Activated CD8-positive, alpha-beta memory T cell treated with anti-CD3 and anti-CD28 coated beads for 24 hours (primary cell): ENCODE measurements at places on chromosomes 2 and 18.

DNA sequence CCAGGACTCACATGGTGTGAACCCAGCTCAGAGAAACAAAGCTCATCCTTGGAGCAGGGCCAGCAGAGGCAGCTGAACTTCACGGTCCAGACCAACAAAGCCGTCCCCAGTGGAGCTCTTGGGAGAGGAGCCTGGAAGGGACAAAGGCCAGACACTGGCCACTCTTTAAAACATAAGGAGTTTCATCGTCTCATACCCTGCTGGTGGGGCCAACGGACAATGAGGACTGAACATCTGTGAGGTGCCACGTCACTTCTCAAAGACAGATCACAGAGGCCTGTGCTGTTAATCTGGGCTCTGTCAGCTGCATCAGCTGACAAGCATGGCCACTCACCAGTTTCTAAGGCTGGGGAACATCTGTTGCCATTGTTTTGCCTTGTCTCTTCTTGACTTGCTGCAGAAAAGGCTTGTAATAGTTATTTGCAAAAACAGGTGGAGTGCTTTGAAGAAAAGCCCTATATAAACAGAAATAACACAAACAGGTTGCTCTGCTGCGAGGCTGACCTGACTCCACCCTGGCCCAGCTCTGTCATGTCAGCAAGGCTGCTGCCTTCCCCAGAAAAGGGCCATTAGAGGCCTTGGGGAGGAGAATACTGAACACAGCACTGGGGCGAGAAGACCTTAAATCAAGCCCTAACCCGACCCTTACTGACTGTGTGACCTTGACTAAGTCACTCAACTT is 68.1 kb upstream of the DAPL1 start:
- DNase-seq, result no peak

GRCh38 chr2:148483665-148484064 is 160.9 kb upstream of the EPC2 start:
- no peak for DNase-seq

DNA sequence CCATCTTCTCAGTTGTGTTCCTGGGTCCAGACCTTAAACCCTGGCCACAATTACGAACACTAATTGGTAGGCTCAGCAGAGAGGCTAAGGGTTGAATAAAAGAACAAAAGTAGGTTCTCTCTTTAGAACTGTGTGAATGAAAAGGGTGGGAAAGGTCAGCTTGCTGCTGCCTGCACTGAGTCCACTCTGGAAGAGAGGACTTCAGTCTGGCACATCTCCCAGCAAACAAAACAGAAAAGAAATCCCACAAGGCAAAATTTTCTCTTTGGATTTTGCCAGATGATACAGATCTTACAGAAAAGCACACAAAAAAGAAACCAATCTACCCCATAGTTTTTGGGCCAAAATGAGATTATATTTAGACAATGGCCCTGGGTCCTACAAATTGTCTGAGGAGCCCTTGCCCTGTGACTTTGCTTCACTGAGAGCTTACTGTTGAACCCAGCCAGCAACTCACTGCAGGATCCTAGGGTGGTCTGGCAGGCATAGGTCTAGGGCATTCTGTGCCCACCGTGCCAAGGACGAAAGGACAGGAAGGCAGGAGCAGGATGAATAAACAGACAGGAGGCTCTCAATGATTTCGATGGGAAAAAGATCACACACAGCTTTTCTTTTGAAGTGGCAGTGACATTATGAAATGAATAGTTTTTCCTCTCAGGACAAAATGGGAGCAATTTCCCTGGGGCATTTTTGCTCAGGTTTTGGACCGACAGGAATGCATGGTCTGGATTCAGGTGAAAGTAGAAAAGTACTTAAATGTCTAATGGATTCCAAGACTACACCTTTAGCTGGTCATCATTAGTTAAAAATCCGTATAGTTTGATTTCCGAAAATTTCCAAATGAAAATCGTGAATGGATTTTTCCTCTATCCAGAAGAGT is 68.4 kb upstream of the STAM2 start:
- DNase-seq, result no peak

DNA sequence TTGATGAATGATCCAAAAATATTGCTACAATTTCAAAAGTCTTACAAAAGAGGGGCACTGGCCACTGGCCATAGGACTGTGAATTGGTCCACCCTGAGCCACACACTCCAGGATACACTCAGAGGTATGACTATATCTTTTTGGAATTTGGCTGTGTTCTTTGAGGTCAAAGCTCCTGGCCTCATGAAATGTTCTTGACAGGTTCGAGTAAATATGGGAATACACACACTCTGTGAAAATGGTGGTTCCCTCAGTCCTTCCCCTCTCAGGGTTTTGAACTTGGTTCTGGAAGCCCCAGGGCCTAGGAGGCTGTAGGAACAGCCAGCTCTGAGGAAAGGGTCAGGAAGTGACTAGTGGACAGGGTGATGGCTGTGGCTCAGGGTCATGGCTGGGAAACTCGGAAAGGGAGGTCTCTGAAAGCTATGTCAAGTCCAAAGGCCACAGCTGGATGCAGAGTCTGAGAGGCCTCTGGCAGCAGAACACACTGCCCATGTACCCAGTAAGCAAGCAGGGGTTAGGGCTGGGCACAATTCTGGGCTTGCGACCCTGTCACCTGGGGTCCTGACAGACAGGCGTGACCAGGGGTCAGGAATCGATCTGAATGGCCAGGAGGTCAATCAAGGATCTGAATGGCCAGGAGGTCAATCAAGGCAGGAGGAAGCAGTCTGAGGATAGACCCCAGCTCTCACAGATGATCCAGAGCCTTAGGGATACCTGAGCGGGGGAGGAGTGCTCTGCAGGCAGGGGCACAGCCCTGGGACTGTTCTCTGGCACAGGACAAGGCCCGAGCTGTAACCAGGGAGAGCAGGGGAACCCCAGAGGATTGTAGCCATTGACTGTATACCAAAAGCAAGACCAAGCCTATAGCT is 223.4 kb upstream of the SMAD2 start:
- no peak for DNase-seq

GRCh38 chr2:41160439-41160838 is 708.5 kb upstream of the SLC8A1 start:
- no peak for DNase-seq

DNA sequence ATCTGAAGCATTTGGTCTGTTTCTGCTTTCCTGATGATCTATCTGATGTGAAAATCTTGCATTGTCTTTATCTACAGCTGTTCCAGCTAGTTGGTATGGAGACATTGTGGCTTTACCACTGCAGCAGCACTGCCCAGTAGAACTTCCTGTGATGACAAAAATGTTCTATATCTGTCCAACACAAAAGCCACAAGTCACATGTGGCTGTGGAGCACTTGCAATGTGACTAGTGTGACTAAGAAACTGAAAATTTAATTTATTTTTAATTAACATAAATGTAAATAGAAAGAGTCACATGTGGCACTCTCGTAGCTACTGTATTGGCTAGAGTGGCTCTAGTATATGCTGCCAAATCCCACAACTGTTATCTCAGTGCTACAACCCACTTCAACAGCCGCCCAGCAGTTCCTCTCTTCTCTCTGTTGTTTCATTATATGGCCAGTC is 425.7 kb downstream of the SETBP1 start:
- no peak for DNase-seq

DNA sequence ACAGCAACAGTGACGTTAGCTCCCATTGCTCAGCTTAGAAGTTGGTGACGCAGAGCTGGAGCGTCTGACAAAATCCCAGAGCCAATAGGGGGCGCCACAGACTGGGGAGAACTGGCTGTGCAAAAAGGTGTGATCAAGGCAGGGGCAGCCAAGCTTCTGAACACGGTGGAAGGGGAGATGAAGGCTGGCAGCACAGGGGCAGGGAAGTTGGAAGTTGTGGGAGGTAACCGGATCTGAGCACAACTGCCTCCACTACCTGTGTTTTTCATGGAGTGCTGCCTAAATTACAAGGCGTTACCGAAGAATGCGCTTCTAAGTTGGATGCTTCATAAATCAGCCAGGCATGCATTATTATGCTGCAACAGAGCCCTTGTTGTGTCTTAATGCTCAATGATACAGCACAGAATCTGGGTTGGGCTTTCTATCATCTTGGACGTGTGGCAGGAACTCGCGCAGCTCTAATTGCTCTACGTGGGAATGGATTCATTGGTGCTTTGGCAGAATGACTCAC is 370.0 kb downstream of the SLC4A3 start:
- DNase-seq, result no peak

GRCh38 chr18:46696268-46696667 is 39.2 kb upstream of the LOXHD1 start:
- no peak for DNase-seq

DNA sequence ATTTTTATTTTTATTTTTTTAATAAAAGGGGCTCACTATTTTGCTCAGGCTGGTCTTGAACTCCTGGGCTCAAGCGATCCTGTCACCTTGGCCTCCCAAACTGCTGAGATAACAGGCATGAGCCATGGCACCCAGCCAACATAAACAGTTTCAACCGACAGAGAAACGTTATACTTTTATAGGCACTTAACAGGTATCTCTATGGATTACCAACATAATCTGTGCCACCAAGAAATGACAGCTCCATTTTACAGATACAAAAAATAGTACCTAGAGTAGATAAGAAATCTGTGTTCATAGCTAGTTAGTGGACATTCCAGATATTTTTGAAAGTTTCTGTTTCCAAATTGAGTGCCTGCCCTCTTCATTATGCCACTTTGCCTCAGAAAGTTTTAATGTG is 1316.7 kb downstream of the LRP1B start:
- no peak for DNase-seq

DNA sequence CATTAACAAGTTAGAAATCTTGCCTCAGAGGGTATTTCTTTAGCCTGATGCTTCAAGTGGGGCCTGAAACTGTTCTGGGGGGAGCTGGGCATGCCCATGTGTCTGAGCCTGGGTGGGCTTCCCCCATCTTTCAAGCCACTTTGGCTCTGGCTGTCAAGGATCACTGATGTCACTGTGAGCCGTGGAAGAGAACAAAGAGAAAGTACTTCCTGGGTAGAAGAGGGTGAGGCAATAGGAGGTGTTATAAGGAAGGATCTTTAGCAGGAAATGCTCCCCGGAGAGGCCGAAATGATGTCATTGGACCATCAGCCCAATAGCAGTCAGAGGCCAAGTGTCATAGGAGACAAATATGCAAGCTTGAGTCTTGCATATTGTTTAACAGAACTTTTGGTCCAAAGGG is 228.4 kb upstream of the MEX3C start:
- no peak for DNase-seq

DNA sequence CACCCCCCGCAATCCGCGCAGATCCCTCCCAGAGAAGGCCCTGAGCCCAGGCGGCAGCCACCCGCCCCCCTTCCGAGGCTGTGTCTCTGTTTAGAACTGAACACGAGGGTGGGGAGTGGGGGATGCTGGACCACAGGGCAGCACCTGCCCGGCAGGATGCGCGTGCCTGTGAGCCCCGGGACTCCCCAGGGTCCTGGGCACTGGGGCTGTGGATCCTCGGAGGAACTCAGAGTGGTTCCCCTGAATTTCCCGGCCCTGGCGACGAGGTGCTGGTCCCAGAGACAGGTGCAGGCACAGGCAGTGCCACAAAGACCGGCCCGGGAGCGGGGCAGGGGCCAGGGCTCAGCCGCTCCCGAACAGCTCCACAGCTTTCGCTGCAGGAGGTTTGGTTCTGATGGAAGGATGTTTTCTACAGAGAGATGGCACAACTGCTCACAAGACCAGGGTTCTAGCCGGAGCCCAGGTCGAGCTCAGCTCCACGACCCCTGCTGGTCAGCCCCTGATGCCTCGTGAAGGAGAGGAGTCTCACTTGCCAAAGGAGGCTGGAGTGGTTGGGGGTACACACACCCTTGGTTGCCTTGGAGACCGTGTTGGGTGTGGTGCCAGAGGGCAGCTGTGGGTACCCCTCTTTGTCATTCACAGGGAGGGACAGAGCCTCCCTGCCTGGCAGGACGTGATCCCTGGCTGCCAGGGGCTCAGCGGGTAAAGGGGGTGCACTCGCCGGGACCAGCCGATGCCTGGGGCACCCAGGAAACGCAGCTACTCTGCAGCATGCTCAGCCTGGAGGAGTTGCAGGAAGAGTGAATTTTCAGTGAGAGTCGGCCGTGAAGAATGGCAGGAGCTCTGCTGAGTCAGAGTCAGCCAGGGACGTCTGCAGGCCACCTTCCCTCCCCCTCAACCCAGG is 4.4 kb upstream of the NEU4 start:
- peak; percentile 80 for DNase-seq

GRCh38 chr2:206213514-206213845 is 53.8 kb downstream of the EEF1B2 start:
- DNase-seq, result no peak

GRCh38 chr2:109213646-109214433 is 84.8 kb downstream of the SH3RF3 start:
- DNase-seq, result peak; percentile 82

- DNase-seq, result no peak
Observed at GRCh38 chr2:164896634-164897355, 55.2 kb upstream of the COBLL1 start.

DNA sequence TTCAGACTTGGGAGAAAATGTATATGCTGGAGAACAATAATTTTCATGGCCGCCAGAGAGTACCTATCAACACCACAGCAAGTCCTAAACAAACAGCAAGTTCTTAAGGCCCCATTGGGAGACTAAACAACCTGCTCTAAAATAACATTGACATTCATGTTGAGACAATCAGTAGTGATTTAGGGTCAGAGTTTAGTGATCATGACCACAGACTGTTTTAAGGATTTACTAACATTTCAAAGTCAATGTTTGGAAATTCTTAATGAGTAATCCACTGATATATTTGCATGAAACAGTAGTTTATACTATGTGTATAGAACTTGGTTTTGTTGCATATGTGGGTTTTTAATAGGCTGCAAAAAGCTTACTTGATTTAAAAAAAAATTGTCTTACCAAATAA is 34.7 kb downstream of the RASGRP3 start:
- no peak for DNase-seq

DNA sequence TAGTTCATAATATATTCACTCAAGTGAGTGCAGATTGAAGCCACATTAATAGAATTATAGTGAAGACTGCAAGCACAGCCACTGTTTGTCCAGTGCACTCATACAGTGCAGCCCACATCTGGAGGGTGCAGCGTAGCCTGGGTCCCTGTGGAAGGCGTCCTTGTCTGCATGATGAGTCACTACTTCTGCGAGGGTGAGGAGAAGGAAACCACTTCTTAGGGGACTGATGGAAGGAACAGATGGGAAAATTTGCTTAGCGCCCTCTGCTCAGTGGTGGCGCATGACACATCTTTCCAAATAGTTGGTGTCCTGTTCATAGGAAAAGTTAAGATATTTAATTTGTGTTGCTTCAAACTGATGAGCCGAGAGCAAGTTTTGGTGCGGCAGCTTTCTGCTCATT is 330.4 kb upstream of the SMIM21 start:
- DNase-seq, result no peak

- DNase-seq, result no peak
Observed at GRCh38 chr2:230761704-230762103, 49.1 kb downstream of the CAB39 start.
